Suppressor macrophage treated with lipopolysaccharide for 1 hour (primary cell): ENCODE measurements at places on chromosomes 13 and 19.

DNA sequence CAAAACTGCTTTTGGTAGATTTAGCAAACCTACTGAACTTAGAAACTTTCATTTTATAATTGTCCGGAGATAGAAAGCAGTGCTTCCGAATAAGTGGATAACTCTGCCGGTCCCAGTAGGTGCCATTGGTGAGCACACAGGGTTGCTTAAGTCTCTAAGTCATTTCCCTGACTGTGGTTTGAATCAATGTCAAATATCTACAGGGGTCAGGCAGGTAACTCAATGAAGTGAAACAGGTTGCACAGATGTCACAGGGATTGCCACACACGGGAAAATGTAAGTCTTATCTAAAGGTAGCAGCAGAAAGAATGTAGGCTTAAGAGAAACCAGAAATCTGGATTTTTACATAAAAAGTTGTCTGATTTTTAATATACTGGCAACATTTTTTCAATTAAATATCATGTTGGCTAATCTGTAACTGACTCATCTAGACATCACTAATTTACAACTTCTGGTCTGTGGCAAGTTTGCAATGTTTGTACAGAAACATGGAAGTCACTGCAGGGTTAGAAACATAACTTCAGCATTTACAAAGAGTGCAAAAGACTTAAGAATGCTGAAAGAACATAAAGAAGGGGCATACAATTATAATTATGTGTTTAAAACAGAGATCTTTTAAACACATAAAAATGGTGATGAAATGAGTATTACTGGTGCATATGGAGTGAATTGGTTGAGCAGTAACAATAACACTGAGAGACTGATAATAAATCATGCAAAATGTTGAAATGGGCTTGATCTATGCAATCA lies 14.3 kb upstream of the LRRC63 start:
- DNase-seq = no peak

- no peak for DNase-seq
Observed at GRCh38 chr19:7460562-7460966, 28.3 kb downstream of the PEX11G start.

- DNase-seq = peak; percentile 22
Observed at GRCh38 chr13:33537676-33538075, 252.1 kb upstream of the STARD13 start.

GRCh38 chr19:47573071-47574026 lies at the start of gene ZNF541:
Gene ZNF541, minus strand, starts transcription at chr19:47573148. Its CDS starts 17,292 bp downstream, at chr19:47555856.
- peak; percentile 78 for DNase-seq
